Naive thymus-derived CD8-positive, alpha-beta T cell (primary cell): ENCODE measurements at places on chromosomes 13 and 19. TPM values are rescaled to one million over a fixed set of nuclear protein-coding genes. Genes with fewer than 3 reads are reported as not detected.

DNA sequence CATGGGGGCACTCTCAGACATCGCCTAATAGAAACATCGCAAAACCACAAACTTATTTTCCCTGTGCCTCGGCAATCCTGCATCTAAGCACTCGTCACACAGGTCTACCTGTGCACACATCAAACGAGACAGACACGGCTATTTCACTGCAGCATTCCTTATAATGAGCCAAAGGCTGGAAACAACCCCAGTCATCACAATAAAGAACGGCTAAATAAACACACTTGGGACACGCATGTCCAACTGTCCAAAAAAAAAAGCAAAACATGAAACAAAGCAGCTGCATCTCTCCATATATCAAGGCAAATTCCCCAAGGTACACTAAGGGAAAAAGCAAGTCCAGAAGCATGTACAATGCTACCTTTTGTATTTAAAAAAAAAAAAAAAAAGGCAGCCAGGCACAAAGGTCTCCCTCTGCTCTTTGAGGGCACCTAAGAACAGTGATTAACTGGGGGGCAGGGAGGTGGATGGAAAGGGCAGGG lies 27.2 kb upstream of the CCNP start:
- no peak overlapping the region for H3K27ac ChIP-seq
- H3K4me3 ChIP-seq, result no peak overlapping the region
- H3K4me1 ChIP-seq, result peaks cover 25% of the 10 kb centered on the region
- no peaks in the 10 kb centered on the region for H3K27me3 ChIP-seq
- DNase-seq, result no peak

GRCh38 chr13:78102741-78103140 lies 184.1 kb upstream of the EDNRB start:
- H3K36me3 ChIP-seq, result no peaks in the 10 kb centered on the region
- no peak for DNase-seq
- H3K4me1 ChIP-seq, result no peaks in the 10 kb centered on the region
- H3K4me3 ChIP-seq, result no peak overlapping the region
- no peak overlapping the region for H3K27ac ChIP-seq
- H3K27me3 ChIP-seq, result no peaks in the 10 kb centered on the region

GRCh38 chr19:47406711-47407416 lies 12.5 kb downstream of the MEIS3 start:
- H3K4me1 ChIP-seq, result no peaks in the 10 kb centered on the region
- peaks cover 36% of the 10 kb centered on the region for H3K27me3 ChIP-seq
- H3K27ac ChIP-seq, result no peak overlapping the region
- no peak overlapping the region for H3K4me3 ChIP-seq
- peaks cover 16% of the 10 kb centered on the region for H3K36me3 ChIP-seq

DNA sequence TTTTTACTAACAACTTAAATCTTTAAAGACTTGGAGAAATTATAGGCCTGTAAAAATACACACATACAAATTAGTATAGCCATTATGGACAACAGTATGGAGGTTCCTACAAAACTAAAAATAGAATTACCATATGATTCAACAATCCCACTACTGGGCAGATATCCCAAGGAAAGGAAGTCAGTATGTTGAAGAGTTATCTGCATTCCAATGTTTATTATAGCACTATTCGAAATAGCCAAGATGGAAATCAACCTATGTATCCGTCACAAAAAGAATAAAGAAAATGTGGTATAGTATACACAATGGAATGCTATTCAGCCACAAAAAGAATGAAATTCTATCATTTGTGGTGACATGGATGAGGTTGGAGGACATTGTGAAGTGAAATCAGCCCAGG lies 37.2 kb downstream of the SLITRK1 start:
- no peak for DNase-seq
- no peak overlapping the region for H3K4me3 ChIP-seq

- H3K27me3 ChIP-seq, result peaks cover 23% of the 10 kb centered on the region
- H3K4me1 ChIP-seq, result no peaks in the 10 kb centered on the region
Measured at GRCh38 chr13:91220872-91221271, 126.6 kb upstream of the MIR17HG start.

GRCh38 chr13:41767801-41768200 lies 193.1 kb downstream of the VWA8 start:
- no peak overlapping the region for H3K27ac ChIP-seq
- DNase-seq, result no peak
- no peak overlapping the region for H3K4me3 ChIP-seq
- H3K27me3 ChIP-seq, result no peaks in the 10 kb centered on the region

DNA sequence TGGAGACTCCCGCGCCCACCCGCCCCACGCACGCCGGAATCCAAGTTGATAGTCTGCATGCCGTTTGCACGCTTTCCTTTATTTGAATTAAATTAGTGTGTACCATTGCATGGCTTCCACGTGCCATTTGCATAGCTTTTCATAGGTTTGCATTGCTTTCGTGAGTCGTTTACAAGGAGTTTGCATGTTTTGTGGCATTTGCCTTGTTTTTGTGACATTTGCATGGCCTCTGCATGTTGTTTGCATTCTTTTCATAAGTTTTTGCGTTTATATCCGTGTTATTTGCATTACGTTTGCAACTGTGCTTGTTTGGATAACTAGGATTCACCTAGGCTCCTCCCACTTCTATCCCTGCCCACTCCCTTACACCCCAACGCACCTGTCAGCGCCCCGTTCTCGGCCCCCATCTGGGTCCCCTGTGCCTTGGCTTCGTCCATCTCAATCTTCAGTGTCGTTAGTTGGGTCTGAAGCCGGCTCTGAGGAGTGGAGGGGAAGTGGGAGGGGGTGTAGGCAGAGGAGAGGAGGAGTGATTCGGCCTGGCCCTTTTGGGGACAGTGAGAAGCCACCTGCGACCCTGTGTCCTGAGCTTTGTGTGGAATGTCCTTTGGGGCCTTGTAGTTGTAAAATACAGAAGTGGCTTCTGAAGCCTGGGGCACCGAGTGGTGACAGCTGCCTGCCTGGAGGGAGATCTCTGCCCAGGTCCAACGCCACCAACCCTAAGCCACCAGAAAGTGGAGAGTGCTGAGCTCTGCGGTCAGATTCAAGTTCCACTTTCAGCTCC lies 2.4 kb downstream of the CCDC194 start:
- no peak for DNase-seq
- H3K27ac ChIP-seq, result peak overlapping the region; percentile 89
- H3K27me3 ChIP-seq, result no peaks in the 10 kb centered on the region
- H3K36me3 ChIP-seq, result no peaks in the 10 kb centered on the region
- peaks cover 29% of the 10 kb centered on the region for H3K4me1 ChIP-seq

DNA sequence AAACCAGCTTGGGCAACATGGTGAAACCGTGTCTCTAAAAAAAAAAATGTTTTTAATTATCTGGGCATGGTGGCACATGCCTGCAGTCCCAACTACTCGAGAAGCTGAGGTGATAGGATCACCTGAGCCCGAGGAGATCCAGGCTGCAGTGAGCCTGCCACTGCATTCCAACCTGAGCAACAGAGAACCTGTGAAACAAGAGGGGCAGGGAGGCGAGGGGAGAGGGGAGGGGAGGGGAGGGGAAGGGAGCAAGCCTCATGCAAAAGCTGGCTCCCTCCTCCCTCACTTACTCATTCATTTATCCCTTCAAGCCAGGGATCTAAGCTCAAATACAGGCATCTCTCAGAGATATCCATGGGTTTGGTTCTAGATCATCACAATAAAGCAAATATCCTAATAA lies 8.9 kb downstream of the ATP7B start:
- peaks cover 14% of the 10 kb centered on the region for H3K27me3 ChIP-seq
- DNase-seq, result no peak
- H3K4me3 ChIP-seq, result no peak overlapping the region

DNA sequence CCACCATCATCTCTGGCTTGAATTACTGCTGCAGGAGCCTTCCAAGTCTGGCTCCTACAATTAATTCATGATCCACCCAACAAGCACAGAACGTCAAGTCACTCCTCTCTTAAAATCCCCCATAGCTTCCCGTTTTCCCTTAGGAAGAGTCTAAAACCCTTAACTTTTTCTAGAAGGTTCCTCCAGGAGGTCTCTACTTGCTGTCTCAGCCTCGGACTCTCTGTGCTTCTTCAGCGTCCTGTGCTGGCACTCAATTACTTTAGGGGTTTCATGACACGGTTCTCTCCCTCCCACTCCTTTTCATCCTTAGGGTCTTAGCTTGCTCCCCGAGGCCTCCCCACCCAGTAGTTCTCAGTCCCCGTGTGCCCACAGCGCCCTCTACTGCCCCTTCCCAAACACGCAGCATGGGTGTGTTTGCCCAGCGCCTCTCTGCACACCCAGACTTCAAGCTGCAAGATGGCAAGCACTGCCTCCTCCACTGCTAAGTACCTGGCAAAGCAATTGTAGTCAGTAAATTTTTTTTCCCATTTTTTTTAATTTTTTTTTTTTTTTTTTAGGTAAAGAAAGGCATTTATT lies 25.8 kb upstream of the MAP3K10 start:
- H3K36me3 ChIP-seq, result no peaks in the 10 kb centered on the region
- H3K4me1 ChIP-seq, result peaks cover 8% of the 10 kb centered on the region
- peak; percentile 68 for DNase-seq

DNA sequence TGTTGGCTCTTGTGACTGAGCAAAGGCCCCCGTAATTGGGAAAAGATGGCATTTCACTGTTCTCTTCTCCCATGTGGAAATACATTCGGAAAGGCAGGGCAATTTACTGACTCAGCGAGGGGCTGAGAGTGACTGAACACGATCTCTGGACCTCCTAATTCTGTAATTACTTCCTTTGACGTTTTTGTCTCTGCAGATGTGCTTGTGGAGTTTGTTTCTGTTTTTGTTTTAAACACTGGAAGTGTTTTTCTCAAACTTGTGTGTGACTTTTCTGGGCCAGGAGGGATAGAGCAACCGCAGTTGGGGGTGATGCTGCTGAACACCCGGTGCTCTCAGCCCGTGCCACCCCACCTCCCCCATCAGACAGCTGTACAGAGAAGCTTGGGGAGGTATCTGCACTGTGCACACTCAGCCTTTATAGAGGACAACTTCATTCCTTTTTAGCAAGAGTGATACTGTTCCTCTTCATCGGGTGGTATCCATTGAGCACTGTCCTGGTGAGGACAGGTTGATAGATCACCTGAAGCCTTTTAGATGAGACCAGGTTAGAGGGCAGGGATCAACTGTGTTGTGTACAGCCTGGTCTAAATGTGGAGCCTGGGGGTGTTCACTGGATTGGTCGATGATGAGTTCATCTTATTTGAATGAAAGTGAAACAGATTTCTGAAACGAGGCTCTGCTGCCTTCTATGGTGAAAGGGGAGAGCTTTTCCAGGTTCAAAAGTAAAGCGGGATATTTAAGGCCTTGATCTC lies 117.4 kb downstream of the ESD start:
- H3K4me3 ChIP-seq, result no peak overlapping the region
- DNase-seq, result peak; percentile 66
- no peaks in the 10 kb centered on the region for H3K27me3 ChIP-seq
- peaks cover 12% of the 10 kb centered on the region for H3K4me1 ChIP-seq
- H3K36me3 ChIP-seq, result peaks cover 10% of the 10 kb centered on the region
- H3K27ac ChIP-seq, result no peak overlapping the region

GRCh38 chr13:22536851-22537250 lies 643.9 kb upstream of the SGCG start:
- DNase-seq, result no peak
- no peaks in the 10 kb centered on the region for H3K36me3 ChIP-seq
- no peaks in the 10 kb centered on the region for H3K4me1 ChIP-seq
- peaks cover 2% of the 10 kb centered on the region for H3K27me3 ChIP-seq
- no peak overlapping the region for H3K4me3 ChIP-seq

DNA sequence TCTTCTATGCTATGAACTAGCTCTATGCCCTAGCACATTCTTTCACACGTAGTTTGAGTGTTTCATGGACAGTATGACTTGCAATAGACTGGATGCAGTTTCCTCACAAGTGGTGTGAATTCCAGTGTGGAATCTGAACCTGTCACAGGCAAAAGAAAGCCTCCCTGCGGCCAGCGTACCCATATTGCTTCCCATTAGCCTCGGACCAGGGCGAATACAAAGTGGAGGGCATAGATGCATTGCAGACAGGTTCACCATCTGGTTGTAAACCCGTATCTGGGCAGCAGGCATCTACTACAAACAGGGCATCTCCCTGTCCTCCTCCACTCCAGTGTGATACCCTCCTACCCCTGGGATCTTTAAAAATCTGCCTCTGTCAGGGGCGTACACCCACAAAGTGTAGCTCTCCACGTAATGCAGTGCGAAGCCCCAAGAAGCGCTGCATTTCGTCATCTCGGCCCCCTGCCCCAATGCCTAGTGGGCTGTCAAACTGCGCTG lies 1.4 kb upstream of the CIC start:
- DNase-seq, result no peak
- H3K27me3 ChIP-seq, result no peaks in the 10 kb centered on the region
- peaks cover 22% of the 10 kb centered on the region for H3K4me1 ChIP-seq
- no peaks in the 10 kb centered on the region for H3K36me3 ChIP-seq
- H3K4me3 ChIP-seq, result no peak overlapping the region

- DNase-seq, result peak; percentile 66
- H3K36me3 ChIP-seq, result no peaks in the 10 kb centered on the region
- peaks cover 20% of the 10 kb centered on the region for H3K4me1 ChIP-seq
- H3K27me3 ChIP-seq, result peaks cover 33% of the 10 kb centered on the region
- H3K27ac ChIP-seq, result no peak overlapping the region
- no peak overlapping the region for H3K4me3 ChIP-seq
Measured at GRCh38 chr19:54517483-54517882, 14.9 kb downstream of the LAIR2 start.

GRCh38 chr13:40187324-40187795 lies 479.1 kb downstream of the FOXO1 start:
- H3K36me3 ChIP-seq, result peaks cover 7% of the 10 kb centered on the region
- no peaks in the 10 kb centered on the region for H3K27me3 ChIP-seq
- peak; percentile 84 for DNase-seq
- peak overlapping the region; percentile 79 for H3K4me3 ChIP-seq

Gene COLGALT1
- polyA plus RNA-seq, result 15.6 TPM

Gene CD37
- 148 TPM for polyA plus RNA-seq

Gene ADGRE3
- polyA plus RNA-seq, result not detected

Gene GARIN5B
- polyA plus RNA-seq, result not detected

Gene ADAMTSL5
- polyA plus RNA-seq, result 0.47 TPM
